Uterus (tissue), 4 donors: ENCODE measurements at places on chromosomes 1 and 21.

DNA sequence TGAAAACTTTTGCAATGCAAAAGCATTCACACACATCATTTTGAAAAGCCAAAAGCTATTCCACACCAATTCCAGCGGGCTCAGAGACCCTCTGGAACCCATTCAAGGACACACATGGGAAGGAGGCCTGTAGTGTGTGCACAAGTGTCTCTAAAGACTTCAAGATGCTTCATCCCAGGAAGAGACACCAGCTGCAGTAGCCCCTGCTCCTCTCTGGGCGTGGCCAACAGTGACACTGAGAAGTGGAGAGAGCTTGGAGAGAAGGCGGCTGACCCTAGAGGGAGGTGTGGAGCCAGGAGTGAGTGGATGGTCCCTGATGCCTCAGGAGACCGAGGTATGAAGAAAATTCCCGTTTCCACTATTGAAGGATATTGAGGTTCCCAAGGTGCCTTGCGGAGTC is 14.9 kb upstream of the TNNI1 start:
- no peak for DNase-seq

GRCh38 chr1:91897016-91897415 is 11.1 kb upstream of the TGFBR3 start:
- DNase-seq = no peak

- DNase-seq = no peak
Observed at GRCh38 chr1:7267493-7267892, 482.2 kb downstream of the CAMTA1 start.

- DNase-seq = peak; percentile 75
Observed at GRCh38 chr1:41268154-41268770, 26.2 kb upstream of the SCMH1 start.

GRCh38 chr21:39381009-39381408 is 32.1 kb upstream of the HMGN1 start:
- DNase-seq = no peak

- DNase-seq = no peak
Observed at GRCh38 chr1:183052861-183053260, 29.6 kb downstream of the LAMC1 start.
